ENCODE measurements at places on chromosomes 4 and X.

GRCh38 chr4:30755346-30755745 lies 35.2 kb downstream of the PCDH7 start:
- no peak for DNase-seq

DNA sequence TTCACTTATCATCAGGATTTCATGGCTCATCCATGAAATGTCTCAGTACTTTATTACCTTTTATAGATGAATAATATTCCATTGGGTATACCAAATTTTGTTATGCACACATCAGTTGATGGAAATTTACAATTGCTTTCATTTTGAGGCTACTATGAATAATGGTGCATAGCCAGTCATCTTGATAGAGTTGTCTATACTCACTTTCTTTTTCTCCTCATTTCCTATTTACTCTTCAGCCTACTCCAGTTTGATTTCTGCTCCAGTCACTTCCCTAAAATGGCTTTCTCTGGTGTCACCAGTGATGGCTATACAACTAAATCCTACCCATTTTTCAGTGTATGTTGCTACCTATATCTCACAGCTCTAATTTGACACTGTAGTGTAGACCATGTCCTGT lies 743.5 kb upstream of the MAGEB2 start:
- no peak for DNase-seq

DNA sequence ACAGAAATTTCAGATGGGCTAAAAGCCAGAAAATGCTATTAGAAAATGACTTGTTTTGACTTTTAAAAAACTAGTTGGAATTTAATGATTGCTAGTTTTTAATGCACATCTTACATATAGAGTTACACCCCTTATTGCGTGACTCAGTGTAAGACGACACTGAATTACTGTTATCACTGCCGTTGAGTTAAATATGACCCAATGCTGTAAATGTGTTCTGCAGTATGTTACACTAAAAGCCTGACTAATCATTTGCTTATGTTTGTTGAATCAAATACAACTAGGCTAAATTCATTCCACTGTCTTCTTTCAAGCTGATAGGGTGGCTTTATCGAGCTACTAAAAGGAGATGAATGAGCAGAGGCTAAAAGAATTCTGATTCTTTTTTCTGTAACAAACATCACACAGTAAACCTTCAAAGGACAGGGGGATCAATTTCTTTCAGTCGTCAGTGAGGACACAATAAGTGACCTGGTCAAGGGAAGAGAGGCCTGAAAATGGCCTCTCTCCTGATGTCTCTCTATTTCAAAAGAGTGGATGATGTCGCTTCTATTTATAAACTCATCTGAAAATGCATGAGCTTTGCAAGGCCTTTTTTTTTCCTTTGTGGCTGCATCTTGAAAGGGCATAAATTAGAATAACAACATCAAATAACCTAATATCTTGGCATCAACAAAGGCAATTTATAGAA lies 142.2 kb upstream of the KCNIP4 start:
- DNase-seq = no peak

GRCh38 chr4:36772154-36772516 lies 472.4 kb upstream of the NWD2 start:
- no peak for DNase-seq

DNA sequence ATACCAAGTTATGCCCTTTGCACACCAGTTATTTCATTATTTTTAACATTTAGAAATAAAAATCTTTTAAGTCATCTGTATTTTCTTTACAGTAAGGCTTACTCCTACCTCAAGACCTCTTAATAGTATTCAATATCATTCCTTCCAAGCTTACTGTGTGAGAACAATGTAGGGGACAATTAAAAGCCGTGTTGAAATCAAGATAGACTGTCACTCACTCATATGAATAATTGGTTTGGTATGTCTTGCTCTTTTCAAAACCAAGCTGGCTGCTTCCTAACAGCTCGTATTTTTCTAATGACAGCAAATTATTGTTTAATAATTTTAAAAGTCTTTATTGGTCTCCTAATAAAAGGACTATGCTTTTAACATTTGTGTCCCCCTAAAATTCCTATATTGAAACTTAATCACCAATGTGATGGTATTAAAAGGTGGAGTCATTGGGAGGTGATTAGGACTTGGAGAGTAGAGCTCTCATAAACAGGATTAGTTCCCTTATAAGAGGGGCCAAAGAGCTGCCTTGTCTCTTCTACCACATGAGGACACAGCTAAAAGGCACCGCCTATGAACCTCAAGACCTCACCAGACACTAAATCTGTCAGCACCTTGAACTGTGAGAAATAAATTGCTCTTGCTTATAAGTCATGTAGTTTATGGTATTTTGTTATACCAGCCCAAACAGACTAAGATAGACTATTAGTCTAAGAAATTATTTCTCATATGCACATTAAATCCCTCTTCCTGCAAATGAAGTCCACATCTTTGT lies 4.1 kb downstream of the ABCB7 start:
- DNase-seq = no peak

- no peak for DNase-seq
These were observed 10.6 kb downstream of the ADAM29 start for GRCh38 chr4:174928575-174929253.

DNA sequence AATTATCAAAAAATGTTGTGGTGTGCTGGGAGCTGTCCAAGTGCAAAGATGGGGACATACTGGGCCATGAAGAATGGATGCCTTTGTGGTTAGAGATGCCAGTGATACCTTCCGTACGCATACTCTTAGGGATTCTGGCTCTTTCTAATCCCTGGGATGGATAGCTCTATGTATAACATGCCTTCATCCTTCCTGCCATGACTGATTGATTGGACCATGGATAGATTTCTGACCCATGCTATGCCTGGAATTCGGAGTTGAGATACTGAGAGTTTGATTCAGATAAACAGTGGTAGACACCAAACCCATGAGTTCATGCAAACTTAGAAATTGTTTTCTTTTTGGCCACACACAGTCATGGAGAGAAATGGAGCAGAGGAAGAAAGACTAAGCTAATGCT lies 147.2 kb upstream of the WDFY3 start:
- no peak for DNase-seq

DNA sequence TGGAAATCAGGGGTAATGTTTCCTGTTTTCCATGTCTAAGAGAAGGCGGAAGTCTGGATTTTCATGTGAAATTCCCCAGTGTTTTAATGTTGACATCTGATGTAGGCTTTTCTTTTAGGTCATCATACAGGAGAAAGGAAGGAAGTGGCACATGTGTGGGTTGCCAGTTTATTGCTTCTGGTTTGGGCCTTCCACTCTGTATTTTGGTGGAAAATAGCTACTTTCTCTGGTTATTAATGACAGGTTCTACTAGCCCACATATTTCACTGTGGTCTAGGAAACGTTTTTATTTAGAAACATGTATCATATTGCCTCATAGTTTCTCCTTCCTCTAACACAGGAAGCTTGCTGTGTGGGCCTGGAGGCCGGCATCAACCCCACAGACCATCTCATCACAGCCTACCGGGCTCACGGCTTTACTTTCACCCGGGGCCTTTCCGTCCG lies 7.2 kb downstream of the PDHA1 start:
- no peak for DNase-seq

DNA sequence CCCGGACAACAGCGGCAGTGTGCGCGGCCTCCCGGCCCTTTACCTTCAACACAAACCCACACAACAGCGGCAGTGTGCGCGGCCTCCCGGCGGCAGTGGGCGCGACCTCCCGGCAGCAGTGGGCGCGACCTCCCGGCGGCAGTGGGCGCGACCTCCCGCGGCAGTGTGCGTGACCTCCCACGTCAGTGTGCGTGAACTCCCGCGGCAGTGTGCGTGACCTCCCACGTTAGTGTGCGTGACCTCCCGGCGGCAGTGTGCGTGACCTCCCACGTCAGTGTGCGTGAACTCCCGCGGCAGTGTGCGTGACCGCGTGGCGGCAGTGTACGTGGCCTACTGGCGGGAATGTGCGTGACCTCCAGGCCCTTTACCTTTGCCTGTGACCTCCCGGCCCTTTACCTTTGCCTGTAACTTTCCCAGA lies 576.6 kb upstream of the FRG1 start:
- no peak for DNase-seq

GRCh38 chr4:138918169-138918869 lies 97.3 kb upstream of the NOCT start:
- DNase-seq = no peak

DNA sequence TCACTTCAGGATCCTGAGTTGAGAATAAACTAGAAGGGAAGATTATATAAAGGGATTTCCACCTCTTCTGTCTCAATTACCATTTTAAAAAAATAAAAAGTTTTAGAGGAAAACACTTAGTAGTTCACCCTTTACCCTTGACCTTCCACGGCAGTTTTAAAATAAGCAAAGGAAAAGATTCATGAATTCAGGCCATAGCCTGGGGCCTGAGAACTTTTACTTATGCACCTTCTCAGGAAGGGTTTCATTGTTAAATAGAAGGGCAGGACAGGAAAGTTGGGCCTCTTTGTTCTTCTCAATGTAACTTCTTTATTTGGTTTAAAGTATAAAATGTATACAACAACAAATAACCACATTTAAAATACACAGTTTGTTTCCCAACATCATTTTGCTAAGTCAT lies 54.9 kb downstream of the PKD2 start:
- no peak for DNase-seq

- no peak for DNase-seq
These were observed 71.2 kb upstream of the HCCS start for GRCh38 chrX:11039926-11040325.

DNA sequence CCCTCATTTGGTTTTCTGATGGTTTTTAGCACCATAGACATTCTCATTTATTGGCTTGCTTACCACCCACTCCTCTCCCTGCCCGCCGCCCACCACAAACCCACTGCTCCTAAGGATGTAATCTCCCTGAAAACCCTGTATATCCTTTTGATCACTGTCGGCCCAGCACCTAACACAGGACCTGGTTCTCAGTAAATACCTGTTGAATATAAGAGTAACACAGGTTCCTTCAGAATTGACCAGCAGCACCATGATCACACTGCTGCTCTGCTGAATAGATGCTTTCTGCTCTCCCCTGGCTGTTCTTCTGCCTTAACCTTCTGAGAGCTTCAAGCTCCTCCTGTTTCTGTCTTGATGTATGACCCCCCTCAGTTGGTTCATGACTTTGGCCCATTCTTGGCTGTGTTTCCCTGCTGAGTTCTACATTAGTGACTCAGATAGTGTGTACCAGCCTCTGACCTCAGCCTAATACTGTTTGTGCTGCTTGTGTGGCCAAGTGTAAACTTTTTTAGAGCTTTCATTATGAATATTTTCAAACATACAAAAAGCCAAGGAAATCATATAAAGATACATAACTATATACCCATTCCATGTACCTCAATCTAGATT lies 265.3 kb downstream of the FRMPD4 start:
- DNase-seq = no peak

GRCh38 chr4:95220205-95221175 lies 328.3 kb downstream of the UNC5C start:
- no peak for DNase-seq

- DNase-seq = no peak
These were observed 31.1 kb upstream of the MID1IP1 start for GRCh38 chrX:38770152-38770551.

GRCh38 chr4:44623676-44624075 lies 27.7 kb downstream of the YIPF7 start:
- no peak for DNase-seq

DNA sequence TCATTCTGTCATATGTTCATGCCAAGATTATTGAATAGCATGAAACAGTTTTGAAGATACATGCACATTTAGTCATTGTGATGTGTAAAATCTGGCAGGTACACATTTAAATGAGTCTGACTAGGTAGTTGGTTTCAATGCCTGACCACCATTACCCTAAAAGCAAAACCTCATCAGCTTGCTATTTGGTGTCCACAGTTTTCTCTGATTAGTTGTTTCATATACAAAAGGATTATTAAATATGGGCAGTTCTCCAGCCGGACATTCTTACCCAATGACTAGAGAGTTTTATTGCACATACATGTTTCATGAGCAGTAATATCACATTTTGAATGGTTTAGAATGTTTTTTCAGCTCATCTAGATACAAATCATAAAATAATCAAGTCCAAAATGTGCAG lies 23.7 kb downstream of the DCHS2 start:
- DNase-seq = no peak

DNA sequence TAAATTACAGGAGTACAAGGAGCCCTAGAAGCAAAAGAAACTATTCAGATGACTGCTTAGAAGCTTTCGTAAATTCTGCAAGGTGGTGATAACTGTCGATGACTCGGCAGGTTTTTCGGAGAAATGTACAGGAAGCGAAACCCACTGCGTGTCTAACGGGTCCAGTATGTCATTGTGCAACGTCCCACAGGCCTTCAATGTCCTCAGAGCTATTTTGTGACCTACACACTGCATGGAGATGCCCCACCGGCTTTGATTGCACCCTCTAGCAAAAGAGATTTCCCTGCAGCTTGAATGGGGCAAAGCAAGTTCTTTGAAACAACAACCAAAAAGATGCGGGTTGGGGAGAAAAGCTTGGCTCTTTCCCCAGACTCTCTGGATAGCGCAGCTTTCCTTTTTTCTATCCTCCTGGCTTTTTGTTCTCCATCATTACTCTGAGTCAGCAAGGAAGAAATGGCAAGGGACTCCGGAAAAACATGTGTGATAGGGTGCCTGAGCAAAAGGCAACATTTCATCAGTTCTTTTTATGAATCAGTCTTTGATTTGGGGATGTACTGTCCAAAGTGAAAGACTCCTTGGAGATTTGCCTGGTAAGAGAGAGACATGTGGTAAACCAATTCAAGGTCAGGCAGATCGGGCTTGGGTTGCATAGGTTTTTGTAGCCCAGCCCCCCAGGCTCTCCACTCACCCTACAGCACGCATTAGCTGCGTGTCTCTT lies 112.0 kb upstream of the TBL1X start:
- DNase-seq = no peak

DNA sequence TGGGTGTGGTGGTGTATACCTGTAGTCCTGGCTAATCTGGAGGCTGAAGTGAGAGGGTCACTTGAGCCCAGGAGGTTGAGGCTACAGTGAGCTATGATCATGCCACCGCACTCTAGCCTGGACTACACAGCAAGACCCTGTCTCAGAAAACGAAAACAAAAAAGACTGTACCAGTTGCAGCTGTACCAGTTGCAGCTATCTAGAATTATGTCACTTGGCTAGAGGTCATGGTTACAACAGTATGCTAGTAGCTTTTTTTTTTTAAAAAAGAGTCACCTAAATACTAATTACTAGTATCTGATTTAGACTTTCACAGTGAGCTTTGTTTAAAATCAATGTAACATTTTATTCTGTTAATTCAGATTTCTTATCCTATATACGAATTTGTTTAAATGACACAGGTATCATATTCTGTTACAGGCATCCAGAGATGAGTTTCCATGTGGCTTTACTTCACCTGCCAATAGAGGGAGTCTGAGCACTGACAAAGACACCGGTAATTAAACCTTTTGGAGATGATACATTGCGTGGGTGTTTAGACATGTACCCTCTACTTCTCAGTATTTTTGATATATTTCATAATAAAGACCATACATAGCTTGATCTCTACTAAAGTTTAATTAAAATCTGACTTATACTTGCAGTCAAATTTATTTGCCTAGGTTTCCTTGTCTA lies 100.2 kb upstream of the IL13RA1 start:
- no peak for DNase-seq

- no peak for DNase-seq
These were observed 666.2 kb downstream of the DMD start for GRCh38 chrX:32545101-32545500.
